ENCODE measurements at places on chromosomes 12 and 14.

- DNase-seq: no peak
Measured at GRCh38 chr14:76045773-76046172, 60.2 kb downstream of the IFT43 start.

DNA sequence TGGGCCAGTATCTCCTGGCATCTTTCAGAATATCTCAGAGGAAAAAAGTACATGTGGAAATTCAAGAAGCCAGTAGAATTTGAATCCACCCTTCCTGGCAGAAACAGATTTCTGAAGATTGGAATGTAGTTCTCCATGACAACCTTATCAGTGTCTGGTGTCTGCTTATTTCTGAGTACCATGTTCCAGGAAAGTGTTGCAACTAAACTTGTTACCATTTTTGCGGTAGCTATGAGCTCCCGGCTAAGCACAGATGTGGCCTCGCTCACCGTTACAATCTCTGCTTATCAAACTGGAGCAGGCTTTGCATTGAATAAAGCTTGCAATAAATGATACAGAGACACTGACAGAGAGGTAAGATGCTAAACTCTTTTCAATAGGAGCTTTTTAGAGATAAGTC, 13.0 kb upstream of the ITPR2 start:
- DNase-seq: no peak

- no peak for DNase-seq
Measured at GRCh38 chr12:5096241-5096924, 52.7 kb downstream of the KCNA5 start.

DNA sequence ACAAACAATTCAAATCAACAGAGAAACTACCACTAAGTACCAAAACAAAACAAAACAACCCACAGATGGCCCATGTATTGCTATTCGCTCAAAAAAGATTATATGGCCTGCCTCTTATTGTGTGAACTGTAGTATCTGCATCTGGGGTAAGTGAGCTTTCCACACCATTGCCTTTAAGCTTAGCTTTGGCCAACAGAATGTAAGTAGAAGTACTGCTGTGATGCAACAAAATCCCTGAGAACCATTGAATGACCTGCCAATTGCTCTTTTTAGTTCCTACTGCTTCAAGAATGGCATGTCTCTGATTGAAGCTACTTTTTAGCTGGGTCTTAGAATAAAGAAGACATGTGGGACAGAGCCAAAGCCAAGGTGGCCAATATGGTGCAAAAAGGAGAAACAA, 32.5 kb downstream of the PPFIA2 start:
- DNase-seq: no peak

DNA sequence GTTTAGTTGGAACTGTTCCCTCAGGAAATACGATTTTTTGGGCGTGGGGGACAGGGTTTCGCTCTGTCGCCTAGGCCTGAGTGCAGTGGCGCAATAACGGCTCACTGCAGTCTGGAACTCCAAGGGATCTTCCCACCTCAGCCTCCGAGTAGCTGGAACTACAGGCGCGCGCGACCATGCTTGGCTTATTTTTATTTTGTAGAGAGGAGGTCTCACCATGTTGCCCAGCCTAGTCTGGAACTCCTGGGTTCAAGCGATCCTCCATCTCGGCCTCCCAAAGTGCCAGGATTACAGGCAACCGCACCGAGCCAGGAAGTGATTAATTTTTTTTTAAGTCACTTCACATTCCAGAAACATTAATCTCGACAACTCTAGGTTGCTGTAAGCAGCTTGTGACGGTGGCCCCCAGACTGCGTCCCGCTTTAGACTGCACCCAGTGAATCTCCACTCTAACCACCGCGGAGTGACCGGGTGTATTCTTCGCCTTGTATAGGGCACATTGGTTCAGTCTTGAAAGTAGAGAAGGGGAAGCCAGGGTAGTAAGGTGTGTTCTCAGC, 830 bp upstream of the MIS18BP1 start:
- peak; percentile 31 for DNase-seq

- peak; percentile 55 for DNase-seq
Measured at GRCh38 chr14:21098076-21098891, at the start of gene ZNF219. ZNF219 (minus strand) TSS chr14:21098655; CDS start chr14:21093591, 5,064 bp downstream.

- DNase-seq: peak; percentile 46
Measured at GRCh38 chr12:27185234-27186021, 58.7 kb upstream of the STK38L start.

DNA sequence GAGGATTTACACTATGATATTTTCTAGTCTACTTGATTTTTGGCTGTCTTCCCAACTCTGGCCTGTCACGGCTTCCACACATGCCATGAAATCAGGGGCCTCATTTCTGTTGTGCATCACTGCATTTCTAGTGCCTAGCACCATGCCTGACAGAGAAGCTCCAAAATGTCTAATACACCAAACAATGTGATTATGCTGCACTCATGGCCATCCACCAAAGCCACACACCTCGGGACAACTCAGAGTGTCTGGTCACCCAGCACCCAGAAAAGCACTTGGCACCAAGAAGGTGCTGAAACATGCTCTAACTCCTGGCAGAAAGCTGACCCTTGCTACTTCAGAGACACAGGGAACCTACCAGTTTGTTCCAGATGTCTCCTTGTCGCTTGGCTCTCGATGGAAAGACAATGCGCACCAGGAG, 11.3 kb downstream of the GCN1 start:
- DNase-seq: no peak

- DNase-seq: no peak
Measured at GRCh38 chr14:57420986-57421385, 30.6 kb downstream of the NAA30 start.

DNA sequence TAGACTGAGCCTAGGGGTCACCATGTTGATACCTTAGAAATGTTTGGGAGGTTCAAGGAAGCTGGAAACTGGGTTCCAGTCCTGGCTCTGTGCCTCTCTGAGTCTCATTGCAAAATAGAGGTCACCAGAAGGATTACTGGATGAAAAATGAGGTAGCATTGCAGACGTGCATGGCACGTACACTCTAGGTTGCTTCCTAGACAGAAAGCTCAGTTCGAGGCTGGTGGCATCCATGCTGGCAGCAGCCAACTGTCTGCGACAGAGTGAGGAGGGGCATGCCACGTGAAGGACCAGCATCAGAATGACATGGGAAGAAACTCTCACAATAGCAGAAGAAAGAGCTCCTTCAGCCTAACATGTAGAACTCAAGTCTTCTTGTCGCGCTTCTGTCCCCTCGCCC, 4.6 kb upstream of the CYP46A1 start:
- no peak for DNase-seq

DNA sequence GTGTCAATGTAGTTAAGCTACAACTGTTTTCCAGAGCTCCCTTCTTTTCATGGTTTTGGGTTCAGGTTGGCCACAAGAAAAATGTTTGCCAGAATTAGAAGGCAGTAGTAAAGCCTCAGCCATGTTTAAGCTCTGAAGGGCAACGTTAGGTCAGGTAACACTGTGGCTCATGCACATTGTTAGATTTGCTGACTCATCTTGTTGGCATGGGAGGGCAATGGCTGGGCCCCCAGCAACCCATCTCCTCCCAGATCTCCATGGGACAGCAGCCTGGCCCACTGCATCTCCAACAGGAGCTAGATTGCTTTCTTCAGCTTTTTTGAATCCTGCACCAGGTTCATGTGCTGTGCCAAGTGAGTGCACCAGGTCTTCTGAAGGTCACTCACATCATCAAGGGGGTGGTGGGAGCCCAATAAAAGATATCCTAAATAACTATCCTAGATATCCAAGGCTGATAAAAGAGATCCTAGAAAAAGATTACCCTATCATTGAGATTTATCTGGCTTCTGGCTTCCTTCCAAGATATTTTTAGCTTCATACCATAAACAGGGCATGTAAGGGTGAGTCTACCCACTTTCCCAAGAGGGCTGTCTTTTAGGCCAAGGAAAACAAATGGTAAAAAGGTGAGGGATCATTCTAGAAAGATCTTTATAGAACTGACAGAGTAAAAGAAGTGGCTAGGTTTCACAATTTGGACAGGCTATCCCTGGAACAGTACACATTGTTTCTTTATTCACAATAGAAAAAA, 28.9 kb downstream of the PTGER2 start:
- no peak for DNase-seq

- DNase-seq: no peak
Measured at GRCh38 chr14:94143711-94144110, 14.3 kb upstream of the IFI27L2 start.

- peak; percentile 68 for DNase-seq
Measured at GRCh38 chr12:6927379-6928021, at the start of gene ATN1. ATN1 (plus strand) TSS chr12:6927959; CDS start chr12:6934002, 6,043 bp downstream.

- DNase-seq: no peak
Measured at GRCh38 chr12:117093918-117094630, 5.1 kb downstream of the TESC start.

- DNase-seq: no peak
Measured at GRCh38 chr14:81963846-81964245, 430.2 kb upstream of the SEL1L start.

DNA sequence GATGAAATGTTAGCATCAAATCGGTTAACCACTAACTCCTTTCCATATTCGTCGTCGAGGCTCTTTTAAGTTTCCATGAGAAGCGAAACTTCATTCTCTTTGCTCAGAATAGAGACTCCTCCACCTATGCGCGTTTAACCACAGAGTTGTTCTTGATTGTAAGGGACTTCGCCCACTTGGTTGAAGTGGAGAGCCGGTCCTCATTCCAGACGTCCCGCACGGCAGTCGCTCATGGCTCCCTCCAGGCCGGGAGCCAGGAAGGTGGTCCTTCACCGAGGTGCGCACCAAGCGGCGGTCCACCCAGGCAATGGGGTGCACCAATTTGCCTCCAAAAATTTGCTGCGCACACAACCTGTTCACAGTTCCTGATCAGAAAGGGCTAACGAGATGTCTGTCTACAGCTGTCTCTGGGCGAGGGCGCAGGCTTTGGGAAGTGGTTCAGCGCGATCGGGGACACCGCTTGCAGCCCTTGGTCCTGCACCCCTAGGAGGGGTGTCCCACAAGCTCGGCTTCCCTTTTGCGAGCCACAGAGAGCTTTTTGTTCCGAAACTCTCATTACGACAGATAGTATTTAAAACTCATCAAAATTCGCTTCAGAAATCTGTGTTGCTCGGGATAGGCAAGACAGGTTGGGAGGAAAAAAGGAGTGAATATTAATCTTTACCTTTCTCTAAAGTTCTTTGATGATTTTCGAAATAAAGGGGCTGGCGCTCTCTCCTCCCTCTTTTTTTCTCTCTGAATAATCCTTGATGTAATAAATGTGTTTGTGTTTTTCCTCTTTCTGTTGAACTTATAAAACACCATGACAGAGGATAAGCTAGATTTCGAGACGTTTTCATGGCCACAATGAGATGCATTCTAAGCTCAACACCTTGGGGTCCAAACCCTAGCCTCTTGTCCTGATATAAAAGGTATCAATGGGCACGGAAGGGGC, 6.4 kb upstream of the ALX1 start:
- no peak for DNase-seq

DNA sequence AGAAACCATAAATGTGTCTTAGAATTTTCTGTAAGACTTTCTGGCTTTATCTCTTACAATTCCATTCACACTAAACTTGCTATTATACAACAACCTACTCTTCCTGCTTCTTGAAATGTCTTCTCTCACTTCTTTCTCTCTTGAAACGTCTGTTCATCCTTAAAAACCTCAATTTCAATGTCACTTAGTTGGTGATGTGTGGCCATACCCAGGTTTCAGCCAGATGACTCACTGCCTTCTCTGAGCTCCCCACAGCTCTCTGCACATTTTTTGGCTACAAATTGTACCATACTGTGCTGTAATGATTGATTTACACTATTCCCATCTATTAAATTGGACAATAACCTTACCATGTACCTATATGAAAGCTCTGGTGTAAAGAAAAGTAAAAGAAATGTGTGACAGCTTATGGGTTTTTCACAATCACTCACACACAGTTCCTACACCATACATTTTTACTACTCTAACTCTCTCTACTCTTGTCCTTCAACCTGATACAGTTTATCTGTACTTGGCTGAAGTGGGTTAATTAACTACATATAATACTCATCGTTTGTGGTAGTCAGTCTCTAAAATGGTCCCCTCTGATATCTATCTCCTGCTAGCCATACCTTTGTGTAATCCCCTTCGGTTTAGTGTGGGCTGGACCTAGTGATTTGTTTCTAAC, 222.1 kb downstream of the NELL2 start:
- DNase-seq: no peak

- no peak for DNase-seq
Measured at GRCh38 chr14:31229638-31230572, 22.3 kb upstream of the HECTD1 start.

DNA sequence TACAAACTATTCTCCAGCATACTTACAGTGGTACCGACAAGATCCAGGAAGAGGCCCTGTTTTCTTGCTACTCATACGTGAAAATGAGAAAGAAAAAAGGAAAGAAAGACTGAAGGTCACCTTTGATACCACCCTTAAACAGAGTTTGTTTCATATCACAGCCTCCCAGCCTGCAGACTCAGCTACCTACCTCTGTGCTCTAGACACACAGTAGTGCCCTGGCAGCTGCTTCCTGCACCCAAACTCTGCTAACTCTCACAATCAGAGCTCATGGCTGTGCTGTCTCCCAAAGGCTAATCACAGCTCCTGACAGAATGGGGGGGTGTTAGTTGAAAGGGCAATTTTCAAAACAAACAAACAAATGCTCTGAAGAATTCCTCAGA, 95.2 kb upstream of the OR4E1 start:
- no peak for DNase-seq

DNA sequence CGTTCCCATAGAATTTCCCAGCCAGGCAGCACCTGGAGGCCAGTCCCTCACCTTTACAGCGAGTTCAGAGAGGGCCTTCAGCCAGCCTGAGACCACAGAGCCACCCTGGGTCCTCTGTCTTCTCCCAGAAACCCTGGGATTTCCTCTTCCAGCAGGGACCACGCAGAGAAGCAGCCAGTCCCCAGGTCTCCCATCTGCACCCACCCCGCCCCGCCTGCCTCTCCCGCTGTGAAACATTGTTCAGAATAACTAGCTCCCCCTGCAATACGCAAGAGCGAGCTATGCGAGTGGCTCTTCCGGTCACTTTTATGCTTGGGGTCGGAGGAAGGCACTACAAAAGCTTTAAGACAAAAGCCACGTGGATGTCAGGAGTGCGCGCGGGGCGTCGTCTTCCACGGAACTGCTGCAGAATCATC, 77.8 kb downstream of the SERPINA3 start:
- no peak for DNase-seq

- no peak for DNase-seq
Measured at GRCh38 chr12:51955702-51956101, 4.2 kb downstream of the ACVR1B start.

- no peak for DNase-seq
Measured at GRCh38 chr14:24959791-24960331, 90.1 kb downstream of the STXBP6 start.

- DNase-seq: peak; percentile 86
Measured at GRCh38 chr14:100285021-100285912, 21.0 kb downstream of the SLC25A29 start.

DNA sequence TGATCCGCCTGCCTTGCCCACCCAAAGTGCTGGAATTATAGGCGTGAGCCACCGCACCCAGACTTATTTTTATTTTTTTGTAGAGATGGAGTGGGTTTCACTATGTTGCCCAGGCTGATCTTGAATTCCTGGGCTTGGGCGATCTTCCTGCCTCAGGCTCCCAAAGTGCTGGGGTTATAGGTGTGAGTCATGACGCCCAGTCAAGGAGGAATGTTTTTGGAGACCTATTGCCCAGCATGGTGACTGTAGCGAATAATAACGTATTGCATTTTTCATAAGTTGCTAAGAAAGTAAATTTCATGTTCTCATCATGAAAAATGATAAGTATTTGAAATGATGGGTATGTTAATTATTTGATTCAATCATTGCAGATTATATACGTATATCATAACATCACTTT, 46.5 kb downstream of the TEAD4 start:
- DNase-seq: no peak

Measured in stimulated activated CD8-positive, alpha-beta memory T cell treated with anti-CD3 and anti-CD28 coated beads, Interleukin-4, amount 100 ng/mL, for 48 hours (primary cell).